ENCODE measurements at places on chromosomes 5 and 9. TPM values are rescaled to one million over a fixed set of nuclear protein-coding genes. Genes with fewer than 3 reads are reported as not detected.

DNA sequence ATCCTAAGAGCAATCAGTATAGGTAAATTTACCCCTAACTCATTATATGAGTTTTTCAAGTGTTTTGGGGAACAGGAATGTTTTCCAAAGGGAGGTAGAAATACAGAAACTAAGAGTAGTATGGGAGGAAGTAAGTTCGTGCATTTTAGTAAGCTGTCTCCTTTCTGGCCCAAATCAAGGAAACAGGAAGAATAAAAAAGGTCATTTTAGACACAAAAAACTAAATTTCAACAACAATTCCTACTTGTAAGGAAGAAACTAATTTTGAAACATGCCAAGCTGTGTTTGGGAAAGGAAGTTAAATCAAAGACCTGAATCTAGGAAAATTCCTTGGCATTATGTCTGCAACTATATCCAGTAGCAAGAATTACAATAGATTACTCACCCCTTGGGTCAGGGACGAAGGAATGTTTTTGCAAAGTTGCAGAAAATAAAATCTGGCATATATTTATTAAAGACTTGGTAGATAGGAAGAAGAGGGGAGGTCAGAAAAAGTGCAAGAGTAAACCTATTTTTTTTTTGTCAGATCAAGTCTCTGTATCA lies 6.5 kb upstream of the RPS6 start:
- no peak for DNase-seq

C9orf153 gene
- 0.40 TPM for total RNA-seq

GRCh38 chr9:73270967-73271721 lies 119.5 kb downstream of the ANXA1 start:
- no peak for DNase-seq

GRCh38 chr5:52731274-52732027 lies 56.3 kb upstream of the ITGA1 start:
- no peak for DNase-seq

PROB1 gene
- total RNA-seq: 3.9 TPM

GRCh38 chr5:38423276-38424147 lies 132.9 kb downstream of the LIFR start:
- DNase-seq: no peak

TRIP13 gene
- 31.0 TPM for total RNA-seq

- no peak for DNase-seq
Measured at GRCh38 chr5:119452060-119452372, 281 bp upstream of the HSD17B4 start.

DNA sequence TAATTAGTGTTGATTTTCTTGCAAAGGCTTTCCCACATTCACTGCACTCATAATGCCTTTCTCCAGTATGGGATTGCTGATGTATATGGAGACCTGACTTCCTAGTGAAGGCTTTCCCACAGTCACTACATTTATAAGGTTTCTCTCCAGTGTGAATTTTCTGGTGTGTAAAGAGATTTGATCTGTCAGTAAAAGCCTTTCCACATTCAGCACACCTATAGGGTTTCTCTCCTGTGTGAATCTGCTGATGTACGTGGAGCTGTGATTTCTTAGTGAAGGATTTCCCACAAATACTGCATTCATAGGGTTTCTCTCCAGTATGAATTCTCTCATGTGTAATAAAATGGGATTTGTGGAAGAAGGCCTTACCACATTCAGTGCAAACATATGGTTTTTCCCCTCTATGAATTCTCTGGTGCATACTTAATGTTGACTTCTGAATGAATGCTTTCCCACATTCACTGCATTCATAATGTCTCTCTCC lies 31.1 kb downstream of the ZNF484 start:
- DNase-seq: no peak

DNA sequence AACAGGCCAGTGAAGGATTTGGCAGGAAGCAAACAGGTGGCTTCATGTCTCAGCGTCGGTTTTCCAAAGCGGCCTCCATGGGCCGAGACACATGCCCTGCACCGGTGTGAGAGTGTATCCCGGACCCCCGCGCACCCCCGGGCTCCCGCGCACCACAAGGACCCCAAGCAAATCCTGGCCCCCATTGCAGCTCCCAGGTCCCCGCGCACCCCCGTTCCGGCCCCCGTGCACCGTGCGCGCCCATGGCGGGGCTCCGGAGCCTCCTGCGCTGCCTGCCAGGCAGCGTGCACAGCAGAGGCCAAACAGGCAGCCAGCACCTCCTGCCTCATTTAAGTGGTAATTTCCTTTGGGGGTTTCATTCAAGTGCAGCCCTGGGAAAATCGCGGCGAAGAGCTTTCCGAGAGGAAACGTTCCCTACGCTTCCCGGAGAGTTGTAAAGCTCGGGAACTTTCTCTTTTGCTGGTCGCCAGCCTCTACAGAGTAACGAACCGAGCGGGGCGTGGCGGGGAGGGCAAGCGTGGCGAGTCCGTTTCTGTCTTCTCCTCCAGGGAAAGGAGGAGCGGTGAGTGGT lies 145.5 kb upstream of the SLC24A2 start:
- DNase-seq: no peak

LCN9 gene
- not detected for total RNA-seq

WDR38 gene
- not detected for total RNA-seq

DNA sequence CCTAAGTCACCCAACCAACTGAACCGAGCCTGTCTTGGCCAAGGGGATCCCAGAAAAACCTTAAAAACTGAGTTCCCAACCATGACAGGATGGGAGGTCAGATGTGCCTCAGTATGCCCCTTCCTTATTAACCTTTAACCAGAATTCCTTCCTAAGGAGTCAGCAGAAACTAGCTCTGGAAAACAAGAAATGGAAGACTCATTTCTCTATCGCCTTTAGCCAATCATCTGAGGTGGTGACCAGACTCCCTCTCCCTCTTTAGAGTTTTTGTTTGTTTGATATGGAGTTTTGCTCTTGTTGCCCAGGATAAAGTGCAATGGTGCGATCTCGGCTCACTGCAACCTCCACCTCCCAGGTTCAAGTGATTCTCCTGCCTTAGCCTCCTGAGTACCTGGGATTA lies 37.5 kb downstream of the SLC28A3 start:
- DNase-seq: no peak

DNA sequence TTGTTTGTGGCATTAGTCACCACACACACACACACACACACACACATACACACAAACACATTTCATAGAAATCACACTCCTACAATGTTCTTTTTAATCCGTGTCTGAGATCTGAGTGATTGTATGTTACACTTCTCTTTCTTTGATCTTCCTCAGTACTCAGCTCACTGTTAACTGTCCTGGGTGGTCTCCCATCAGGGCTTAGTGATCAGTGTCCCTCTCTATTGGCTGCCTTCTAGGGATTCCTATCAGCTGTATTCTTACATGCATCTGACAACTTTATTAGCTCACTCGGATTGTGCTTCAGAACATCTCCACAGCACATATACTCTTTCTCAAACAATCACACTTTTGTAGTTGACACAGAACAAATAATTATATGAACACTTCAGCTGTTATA lies 170.2 kb upstream of the POU5F2 start:
- DNase-seq: no peak

GRCh38 chr5:172669386-172670004 lies 28.4 kb downstream of the NEURL1B start:
- no peak for DNase-seq

Data from activated CD8-positive, alpha-beta T cell treated with anti-CD3 and anti-CD28 coated beads for 36 hours (primary cell).